ENCODE measurements at places on chromosomes 11 and 22. TPM values are rescaled to one million over a fixed set of nuclear protein-coding genes. Genes with fewer than 3 reads are reported as not detected.

- no peak for DNase-seq
These were observed 55.2 kb upstream of the SLC25A18 start for GRCh38 chr22:17508110-17508509.

DNA sequence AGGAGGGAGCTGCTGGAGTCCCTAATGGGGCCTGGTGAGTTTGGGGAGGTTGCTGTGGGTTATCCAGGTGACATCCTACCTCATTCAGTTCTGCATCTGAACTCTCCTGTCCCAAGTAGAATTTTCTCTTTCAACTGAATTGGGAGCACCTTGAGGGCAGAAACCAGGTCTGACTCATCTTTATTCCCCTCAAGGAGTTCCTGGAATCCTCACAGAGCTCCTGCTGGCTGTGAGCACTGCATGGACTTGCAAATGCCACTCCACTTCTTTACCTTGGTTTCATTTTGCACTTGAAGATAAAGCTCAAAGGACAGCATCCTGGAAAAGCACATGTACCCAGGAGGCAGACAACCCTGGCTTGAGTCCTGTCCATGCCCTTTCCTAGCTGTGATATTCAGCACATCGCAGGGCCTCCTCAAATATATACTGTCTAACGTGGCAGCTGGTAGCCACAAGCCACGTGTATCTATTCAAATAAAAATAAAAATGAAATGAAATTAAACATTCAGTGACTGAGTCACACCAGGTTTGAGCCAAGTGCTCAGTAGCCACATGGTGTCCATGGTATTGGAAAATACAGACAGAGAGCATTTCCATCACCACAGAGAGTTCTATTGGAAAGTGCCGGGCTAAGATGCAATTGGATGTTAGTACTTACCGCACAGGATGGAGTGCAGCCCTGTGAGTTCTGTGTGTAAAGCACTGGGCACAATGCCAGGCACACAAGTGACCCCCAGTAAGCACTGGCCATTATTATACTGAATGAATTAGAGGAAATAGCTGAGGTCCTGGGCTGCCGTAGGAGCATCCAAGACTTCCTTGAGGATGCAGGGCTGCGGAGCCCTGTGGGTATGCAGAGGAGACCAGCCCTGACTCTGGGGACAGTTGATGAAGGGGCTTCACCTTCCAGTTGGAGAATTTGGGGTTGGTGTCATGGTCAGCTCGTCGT lies 149.0 kb downstream of the PKNOX2 start:
- no peak for DNase-seq

DNA sequence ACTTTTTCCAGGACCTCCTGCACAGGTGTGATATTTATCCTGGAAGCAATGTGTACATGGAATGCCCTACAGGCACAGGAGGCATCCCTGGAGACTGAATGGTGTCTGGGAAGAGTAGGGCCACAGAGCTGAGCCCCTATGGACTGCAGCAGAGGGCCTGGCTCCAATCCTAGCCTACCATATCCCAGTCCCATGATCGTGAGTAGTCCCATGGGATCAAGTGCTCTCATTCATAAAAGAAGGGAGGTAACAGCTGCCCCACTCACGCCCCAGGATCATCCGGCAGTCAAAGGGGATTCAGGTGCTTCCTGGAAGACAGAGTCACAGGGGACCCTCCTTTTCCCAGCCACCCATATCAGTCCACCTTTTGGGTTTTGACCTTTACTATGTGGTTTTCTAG lies 24.0 kb downstream of the ANKK1 start:
- no peak for DNase-seq

- DNase-seq = no peak
These were observed 13.5 kb downstream of the TXN2 start for GRCh38 chr22:36467946-36468345.

DNA sequence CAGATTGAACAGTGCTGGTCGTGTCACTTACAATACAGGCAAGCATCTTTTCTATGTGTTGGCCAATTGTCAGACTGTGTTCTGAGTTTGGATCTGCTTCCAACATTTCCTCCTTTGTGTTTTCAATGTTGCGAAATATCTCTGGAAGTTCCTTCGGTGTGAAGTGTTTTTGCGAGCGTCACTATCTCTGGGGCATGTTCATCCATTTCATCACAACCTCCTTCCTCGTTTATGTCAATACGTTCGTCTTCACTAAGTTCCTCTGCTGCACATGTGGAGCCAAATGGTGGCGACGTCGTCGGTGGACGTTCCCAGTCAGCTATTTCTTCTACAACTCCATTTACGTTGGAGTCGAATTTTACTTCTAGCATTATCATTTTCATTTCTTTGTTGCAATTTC lies 100.2 kb upstream of the LMO1 start:
- no peak for DNase-seq

DNA sequence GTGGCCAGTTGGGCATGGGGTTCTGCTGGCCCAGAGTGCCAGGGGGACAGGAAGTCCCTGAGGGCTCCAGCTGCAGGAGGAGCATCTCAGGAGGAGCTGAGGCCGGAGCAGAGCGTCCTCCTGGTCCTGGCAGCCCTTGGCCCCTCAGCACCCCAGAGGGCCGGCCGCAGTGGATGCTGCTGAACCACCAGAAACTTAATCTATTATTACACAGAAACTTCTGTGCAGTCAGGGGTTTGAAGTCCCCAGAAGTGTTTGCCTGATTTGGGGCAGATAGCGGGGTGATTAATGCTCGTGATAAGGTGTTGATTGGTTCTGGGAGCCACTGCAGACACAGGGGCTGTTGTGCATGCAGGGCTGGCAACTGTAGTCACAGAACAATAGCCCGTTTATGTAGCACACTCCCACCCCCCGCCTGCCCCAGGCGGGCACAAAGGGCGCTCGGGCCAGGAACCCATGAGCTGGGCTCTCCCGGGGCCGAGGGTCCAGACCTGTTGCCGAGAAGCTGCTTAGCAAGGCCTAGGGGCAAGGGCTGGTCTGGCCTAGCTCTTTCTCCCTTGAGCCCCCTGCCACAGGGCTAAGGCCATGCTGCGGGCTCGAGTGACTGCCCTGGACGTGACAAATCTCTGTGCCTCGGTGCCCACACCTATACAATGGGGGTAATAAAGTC lies 29.0 kb upstream of the KCNQ1OT1 start:
- DNase-seq = no peak

DNA sequence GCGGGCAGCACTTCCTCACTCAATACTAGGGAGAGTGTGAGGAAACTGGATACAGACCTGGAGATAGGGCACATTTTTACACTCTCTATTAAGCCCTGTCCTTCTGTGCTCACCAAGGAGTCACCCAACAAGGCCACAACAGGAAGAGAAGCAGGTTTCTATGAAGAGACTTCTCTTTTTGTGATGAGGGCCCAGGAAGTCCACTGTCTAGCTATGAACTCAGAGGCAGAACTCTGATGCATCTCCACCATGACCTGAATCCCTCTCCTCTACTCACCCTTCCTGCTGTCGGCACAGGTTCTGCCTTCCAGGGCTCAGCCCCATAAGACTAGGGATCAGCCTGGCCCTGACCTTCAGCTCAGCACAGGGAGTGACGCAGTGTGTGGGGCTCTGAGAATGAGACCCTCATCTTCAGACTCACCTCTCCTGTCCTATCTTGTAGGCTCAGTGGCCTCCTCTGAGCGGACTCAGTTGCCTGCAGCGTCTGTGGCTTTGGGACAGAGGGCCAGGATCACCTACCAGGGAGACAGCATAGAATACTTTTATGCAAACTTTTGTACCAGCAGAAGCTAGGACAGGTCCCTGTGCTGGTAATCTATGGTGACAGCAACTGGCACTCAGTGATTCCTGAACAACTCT lies 49.3 kb upstream of the IGLL5 start:
- DNase-seq = peak; percentile 49

GRCh38 chr11:115144014-115144413 lies 360.2 kb downstream of the CADM1 start:
- no peak for DNase-seq

GRCh38 chr11:119347242-119347641 lies 737 bp upstream of the MFRP start:
- DNase-seq = no peak

GRCh38 chr11:121449626-121450025 lies 2.5 kb upstream of the SORL1 start:
- no peak for DNase-seq

GRCh38 chr11:46701078-46701654 lies 335 bp downstream of the ZNF408 start:
- no peak for DNase-seq

DNA sequence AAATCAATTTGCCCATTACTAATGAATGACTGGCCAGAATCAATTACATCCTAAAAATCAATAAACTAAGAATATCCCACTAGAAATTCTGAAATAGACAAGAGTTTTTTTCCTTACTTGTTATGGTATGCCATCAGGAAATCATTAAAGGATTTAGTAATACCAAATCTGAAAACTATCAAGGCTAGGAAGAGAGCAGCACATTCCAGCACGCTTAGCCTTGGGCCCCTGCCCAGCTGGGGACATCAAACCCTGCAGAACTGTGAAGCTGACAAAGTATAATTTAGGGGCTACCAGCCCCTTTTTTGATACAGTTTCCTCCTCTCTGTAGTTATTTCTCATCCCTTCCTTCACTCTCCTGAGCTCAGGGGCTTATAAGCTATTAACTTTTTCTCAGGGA lies 247.8 kb upstream of the ZC3H12C start:
- DNase-seq = no peak

DNA sequence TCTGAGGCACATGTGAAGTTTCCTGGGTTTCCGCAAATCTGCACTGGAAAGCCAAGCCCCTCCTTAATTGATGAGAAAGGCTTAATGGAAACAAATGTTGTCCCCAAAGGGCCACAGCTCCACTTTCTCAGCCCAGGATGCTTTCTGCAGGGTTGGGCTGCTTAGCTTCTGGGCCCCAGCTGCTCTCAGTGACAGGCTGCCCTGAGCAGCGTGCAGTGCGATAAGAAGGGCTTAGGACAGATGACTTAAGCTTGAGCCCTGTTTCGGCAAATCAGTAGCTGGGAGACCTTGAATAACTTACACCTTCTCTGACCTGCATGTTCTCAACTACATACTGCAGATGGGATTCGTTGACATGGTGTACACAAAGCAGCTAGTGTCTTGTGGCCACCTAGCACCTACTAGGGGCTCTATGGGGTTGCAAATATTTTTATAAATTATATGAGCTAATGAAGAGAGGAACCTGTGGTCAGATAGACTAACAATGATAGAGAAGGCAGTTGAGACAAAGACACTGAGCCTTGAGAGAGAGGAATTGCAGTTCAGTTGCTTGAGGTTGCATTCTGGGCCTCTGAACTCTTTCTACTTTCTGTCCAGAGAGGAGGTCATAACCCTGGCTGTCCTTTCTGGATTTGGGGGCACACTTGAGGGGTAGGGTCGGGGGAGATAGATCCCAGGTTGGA lies 11.5 kb downstream of the STX3 start:
- DNase-seq = no peak

DNA sequence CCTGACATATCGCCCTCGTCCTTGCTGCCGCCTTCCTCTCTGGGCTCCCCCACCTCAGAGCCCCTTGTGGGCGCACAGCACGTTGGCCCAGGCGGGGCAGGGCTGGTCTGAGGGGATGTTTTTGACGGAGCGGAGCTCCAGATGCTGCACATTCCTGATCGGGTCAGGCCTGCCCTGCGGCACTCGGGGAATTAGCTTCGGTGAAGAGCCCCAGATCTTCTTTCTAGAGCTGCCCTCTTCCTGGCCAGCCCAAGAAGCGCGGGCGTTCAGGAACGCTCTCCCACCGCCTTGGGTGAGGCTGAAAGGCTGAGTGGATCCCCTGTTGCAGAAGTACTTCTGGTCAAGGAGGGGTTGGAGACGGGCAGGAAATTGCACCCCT lies 12.1 kb downstream of the YPEL4 start:
- no peak for DNase-seq

- no peak for DNase-seq
These were observed 232.9 kb downstream of the DLG2 start for GRCh38 chr11:85394283-85394682.

The JAM3 gene
- not detected for total RNA-seq

The HSD17B12 gene
- total RNA-seq = 138 TPM

The LYVE1 gene
- not detected for total RNA-seq

The PARVA gene
- not detected for total RNA-seq

The GLYATL1 gene
- not detected for total RNA-seq

The CFAP68 gene
- total RNA-seq = 18.8 TPM

The MIAT gene
- 5.2 TPM for total RNA-seq
